Esophagus mucosa (tissue), 1 donor: ENCODE measurements at places on chromosomes 3 and 15. TPM values are rescaled to one million over a fixed set of nuclear protein-coding genes. Genes with fewer than 3 reads are reported as not detected.

The ARHGEF3 gene
- 30.2 TPM for total RNA-seq

DNA sequence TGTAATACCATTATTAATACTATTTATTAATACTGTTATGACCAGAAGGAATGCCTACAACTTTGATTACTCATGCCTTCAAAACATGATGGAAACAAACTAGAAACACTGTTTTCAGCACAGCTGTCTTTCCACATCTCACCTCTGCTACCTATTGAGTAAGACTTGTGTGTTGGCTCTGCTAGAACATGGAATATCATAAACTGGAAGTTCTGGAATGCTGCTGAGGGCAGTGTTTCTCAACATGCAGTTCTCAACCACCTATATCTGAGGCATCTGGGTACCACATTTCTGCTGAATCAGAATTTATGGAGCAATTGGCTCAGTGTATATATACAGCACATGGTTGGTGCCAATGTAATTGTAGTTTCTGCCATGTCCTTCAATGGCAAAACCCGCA, 392.1 kb downstream of the TUSC7 start:
- no peak for ATAC-seq

The GPR87 gene
- total RNA-seq: 36.8 TPM

DNA sequence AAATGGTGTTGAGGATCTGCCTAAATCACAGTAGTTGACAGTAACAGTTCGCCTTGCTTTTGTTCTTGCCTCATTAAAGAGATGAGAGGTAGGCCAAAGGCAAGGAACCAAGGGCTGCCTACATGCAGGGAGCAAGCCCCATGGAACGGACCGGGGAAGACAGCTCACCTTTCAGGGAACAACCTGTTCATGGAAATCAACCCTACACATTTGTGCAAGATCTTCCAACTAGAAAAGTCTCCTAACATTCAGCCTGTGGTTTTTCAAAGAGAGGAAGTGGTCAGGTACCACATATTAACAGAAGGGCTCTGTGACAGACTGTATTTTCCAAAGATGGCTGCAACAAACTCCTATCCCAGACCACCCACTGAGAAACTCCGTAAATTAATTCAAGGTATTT, 1031.8 kb upstream of the NR2F2 start:
- ATAC-seq: no peak

DNA sequence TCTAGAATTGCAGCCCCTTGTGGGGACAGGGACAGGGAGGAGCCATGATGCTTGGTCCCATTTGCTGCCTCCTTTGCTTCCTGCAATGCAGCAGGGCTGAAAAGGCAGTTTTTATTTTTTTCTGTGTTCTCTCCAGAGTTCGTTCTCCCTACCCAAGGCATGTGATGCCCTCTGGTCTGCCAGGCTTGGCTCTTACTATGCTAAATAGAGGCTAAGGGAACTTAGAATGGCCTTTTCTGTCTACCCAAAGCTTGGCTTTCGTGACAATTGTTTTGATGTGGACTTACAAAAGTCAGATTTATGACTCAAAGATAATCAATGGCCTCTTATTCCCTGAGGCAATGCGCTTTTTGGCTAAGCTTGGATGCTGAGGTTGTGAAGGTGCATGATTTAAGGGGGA, 293.3 kb upstream of the TBL1XR1 start:
- ATAC-seq: no peak

- ATAC-seq: no peak
Observed at GRCh38 chr3:197878427-197878826, 71.6 kb upstream of the RPL35A start.

- no peak for ATAC-seq
Observed at GRCh38 chr3:13251166-13251903, 168.8 kb downstream of the NUP210 start.
